ENCODE measurements at places on chromosomes 3 and 15.
A peak's percentile ranks its signal among the peaks of the same experiment; 100 is the strongest.

DNA sequence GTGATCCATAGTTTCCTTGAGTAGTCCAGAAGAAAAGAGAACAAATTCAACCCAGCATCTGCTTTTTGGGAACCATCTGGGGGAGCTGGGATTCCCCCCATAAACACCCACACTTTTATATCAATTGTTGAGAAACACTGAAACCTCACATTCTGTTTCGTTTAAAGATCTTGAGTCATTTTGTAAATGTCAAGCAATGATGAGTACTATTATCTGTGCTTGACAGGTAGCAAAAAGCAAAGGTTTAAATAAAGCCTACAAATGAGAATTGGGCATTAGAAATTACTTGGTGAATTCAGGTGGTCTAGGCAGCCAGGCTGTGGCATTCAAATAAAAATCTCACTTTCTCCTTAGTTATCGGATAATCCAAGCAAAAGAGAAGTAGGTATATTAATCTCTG lies 75.7 kb downstream of the TMEM266 start:
- DNase-seq: peak; percentile 23

GRCh38 chr3:46628901-46629369 lies 16.6 kb downstream of the FAM240A start:
- DNase-seq: no peak

DNA sequence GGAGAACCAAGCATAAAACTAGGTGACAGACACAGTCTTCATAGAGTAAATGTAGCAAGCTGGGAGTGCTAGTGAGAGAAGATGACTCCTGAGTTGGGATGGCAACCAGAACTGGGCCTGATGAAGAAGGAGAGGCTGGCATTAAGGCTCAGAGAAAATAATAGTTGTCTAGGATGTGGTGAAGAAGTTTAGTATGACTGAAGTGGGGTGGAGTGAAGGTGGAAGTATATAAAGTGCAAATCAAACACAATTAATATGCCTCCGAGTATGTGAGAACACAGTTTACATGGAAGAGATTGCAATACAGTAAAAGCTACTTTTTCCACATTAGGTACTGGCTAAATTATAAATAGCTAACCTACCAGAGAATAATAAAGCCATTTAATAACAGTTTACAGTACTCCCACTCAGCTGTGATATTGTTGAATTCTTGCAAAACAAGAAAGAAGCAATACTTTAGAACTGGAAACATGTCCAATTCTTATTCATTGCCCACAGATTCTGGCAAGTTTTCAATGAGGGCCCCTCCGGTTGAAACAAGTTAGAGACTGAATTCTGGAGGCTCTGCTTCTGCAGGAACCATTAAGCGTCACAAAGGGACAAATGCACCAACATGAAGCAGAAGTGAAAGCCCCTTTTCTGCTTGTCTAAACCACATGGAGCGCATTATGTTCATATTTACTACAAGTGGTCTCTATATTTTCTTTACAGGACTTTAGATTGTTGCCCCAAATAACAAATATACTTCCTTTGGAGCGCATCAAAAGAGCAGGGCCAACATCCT lies 243.7 kb downstream of the SLC9A9 start:
- no peak for DNase-seq

DNA sequence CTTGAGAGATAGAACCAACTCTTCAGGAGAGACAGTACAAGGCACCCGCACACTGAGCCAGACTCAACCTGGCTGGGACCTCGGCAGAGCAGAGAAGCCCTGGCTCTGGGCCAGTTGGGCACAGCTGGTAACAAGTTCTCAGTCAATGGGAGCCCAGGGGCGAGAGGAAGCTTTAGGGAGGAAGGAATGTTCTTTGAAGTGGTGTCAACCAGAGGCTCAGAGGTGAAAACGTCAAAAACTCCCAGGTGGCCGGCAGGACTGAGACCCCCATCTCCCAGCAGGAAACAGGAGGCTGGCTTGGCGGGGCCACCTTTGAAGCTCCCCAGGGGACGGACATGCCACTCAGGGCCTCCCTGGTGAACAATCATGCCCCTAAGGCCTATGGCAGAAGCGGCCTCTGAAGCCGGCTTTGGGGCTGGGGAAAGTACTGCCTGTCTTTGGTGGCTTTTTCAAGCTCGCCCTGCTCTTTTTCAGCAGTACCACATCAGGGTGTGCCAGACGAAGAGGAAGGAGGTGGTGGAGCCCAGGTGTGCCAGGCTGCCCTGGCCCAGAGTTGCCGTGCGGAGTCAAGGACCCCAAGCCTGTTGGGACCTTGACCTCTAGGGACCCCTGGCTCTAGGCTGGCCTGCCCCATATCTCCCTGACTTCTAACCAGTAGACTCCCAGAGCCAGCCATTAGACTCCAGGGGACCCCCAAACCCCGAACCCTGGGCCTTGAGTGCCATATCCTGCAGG lies 16.7 kb upstream of the TBC1D21 start:
- no peak for DNase-seq

GRCh38 chr3:25960776-25961175 lies 170.9 kb downstream of the OXSM start:
- no peak for DNase-seq

DNA sequence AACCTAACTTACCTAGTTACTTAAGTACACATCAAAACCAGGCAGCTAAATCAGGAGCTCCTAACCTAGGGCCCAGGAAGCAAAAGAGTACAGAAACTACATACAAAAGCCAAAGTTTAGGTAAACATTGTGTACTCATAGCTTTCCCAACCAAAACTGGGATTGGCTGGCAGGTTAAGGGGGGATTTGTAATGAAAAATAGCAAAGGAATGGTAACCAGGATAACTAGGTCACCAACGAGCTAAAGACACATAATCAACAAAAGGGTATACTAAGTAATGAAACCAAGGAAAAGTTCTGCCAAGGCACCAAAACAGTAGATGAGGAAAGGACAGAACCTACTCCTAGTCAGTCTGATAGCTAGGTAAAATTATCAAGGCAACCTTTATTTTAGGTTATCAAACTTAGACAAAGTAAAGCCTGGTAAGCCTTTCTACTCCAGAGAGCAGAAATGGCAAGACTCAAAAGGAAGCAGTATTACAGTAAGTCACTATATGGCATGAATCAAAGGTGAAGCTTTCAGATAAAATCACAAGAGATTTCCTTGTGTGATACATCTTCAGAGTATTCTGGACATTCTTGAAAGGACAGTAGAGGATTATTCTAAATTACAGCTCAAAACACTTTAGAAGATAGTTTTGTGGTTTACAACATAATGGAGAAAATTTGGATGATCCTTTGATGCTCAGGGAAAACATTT lies 10.2 kb downstream of the TRA2B start:
- no peak for DNase-seq

GRCh38 chr3:190619761-190620160 lies 105.9 kb downstream of the IL1RAP start:
- DNase-seq: no peak

Measured in activated CD4-positive, alpha-beta T cell treated with anti-CD3 and anti-CD28 coated beads, Interleukin-10, Interleukin-2, amounts not matched to agents 100 ng/mL and 50 ng/mL, durations not matched to agents 16 hours and 8 hours (primary cell).